CD4-positive, CD25-positive, alpha-beta regulatory T cell (primary cell): ENCODE measurements at places on chromosomes 4 and X.

DNA sequence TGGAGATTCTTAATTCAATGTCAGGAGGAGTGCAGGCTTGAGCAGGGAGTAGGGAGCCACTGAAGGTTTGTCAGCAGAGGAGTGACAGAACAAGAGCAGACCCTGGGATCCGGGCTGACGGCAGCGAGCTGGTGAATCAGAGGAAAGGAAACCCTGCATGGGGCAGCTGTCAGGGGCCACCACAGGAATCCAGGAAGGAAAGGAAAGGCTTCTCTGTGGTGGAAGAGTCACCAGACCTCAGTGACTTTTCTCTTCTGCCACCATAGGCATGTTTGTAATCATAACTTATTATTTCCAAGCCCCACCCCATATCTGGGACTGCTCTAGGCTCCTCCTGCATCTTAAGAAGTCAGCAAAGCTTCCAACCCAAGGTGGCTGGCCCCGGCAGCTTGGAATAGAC is 150.9 kb downstream of the BCOR start:
- DNase-seq, result no peak

- no peak for DNase-seq
Measured at GRCh38 chr4:158341896-158342295, 131.6 kb downstream of the TMEM144 start.

- DNase-seq, result no peak
Measured at GRCh38 chrX:132594129-132594528, 105.3 kb upstream of the MBNL3 start.

DNA sequence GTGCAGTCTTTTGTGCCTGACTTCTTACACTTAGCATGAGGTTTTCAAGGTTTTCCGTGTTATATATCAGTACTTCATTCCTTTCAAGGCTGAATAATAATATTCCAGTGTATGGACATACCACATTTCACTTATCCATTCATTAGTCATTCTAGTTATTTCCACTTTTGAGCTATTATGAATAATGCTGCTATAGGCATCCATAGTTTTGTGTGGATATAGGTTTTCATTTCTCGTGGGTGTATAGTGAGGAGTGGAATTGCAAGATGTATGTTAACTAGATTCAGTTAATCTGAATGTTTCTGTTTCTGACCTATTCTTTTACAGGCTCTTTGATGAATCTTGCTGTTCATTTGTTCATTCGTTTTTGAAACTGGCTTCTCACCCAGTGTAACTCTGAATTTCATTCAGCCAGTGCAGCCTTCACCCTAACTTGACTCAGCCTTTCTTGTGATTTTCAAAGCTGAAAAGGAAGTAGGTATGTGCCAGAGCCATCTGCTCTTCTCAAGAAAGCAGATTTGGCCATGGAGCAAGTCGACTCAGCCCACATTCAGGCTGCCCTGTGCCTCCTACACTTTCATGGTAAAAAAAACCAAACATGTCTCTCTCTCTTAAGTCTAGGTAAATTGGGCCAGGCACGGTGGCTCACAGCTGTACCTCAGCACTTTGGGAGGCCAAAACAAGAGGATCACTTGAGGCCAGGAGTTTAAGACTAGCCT is 56.3 kb upstream of the NOCT start:
- DNase-seq, result no peak

GRCh38 chr4:109207061-109207460 is 95.4 kb downstream of the COL25A1 start:
- DNase-seq, result no peak

DNA sequence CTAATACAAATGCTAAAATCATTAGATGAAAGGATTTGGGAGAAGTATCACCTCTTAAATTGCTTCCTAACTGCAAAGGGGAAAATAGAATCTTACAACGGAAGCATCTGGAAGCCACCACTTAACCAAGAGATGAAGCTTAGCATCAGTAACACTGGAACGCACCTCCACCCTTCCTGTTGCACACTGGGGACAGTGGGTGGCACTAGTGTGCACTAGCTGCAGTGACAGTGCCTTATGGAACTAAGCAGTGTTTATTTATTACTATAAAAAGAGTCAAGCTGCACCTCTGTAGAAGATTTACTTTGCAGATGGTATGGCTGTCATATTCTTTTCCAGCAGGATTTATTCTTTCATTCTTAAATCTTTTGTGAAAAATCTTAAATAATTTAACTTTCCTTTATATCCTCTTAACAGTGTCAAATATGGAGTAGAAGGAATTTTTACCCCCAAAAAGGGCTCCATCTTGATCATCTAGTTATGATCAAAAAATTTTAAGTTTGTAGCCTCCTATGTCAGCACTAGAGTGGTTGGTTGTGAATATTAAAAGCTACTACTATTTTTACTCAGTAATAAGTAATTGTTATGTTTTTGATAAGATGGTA is 76.7 kb downstream of the SCD5 start:
- DNase-seq, result no peak

GRCh38 chr4:62006108-62006507 is 806.0 kb downstream of the ADGRL3 start:
- no peak for DNase-seq

- DNase-seq, result no peak
Measured at GRCh38 chr4:128456171-128456570, 168.6 kb upstream of the PGRMC2 start.

- no peak for DNase-seq
Measured at GRCh38 chr4:5003372-5003857, 15.8 kb downstream of the CYTL1 start.

- DNase-seq, result no peak
Measured at GRCh38 chrX:138648568-138648967, 62.9 kb downstream of the FGF13 start.
